ENCODE measurements at places on chromosomes 2 and 18. TPM values are rescaled to one million over a fixed set of nuclear protein-coding genes. Genes with fewer than 3 reads are reported as not detected.

GRCh38 chr2:1619556-1619955 is 124.8 kb downstream of the PXDN start:
- no peak for DNase-seq

GRCh38 chr2:176133389-176133788 is 3.9 kb downstream of the HOXD8 start:
- DNase-seq: no peak

DNA sequence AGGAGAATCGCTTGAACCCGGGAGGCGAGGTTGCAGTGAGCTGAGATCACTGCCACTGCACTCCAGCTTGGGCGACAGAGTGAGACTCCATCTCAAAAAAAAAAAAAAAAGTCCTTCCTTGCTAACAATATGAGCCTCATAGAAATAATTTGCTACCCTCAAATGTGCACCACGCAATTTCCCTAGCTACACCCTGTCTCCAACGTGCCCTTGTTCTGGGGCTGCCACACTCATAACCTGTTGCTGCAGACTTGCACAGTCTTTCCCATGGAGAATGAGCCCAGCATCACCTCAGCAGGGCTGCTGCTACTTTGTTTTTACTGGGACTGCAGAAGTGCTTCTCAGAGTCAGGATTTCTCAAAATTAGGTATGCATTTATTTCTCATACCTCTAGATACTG is 46.4 kb upstream of the ZNG1B start:
- no peak for DNase-seq

DNA sequence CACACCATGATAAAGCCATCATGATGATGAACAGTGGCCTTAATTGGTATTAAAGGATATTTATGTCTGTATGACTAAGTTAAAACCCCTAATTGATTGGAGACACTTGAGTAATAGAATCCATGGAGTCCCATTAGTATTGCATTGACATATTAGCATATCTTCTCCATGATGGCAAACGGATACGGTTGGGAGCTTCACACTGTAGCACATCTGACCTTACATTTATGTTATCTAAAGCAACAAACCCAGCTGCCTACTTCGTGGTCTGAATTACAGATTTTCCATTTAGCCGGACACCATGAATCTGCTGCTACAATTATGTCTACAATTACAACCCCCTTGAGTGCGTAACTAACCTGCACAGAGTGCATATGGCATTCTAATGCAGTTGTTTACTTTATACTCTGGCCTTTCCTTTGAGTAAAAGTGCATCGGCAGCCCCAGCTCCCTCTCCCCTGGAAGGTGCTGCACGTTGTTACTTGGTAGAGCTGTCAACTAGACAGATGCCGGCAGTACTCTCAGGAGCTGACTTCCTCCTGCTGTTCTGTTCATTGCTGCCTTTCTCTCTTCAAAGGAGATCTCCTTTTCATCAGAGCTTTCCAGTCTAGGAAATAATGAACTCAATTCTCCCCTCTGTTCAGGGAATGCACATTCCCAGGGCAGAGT is 92.1 kb downstream of the LRRC30 start:
- DNase-seq: no peak

DNA sequence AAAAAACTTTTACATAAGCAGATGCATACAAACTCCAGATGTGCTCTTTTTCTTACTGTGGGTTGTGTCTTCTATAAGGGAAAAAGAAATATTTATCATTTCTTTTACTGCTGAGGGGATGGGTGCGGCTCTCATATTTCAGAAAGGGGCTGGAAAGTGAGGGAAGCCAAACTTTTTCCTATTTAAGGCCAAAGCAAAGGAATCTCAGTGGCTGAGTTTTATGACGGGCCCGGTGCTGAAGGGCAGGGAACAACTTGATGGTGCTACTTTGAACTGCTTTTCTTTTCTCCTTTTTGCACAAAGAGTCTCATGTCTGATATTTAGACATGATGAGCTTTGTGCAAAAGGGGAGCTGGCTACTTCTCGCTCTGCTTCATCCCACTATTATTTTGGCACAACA is at the start of gene COL3A1:
Gene COL3A1, plus strand, starts transcription at position 210 of the 400 bp plus-strand sequence. Its CDS starts 117 bp downstream, at position 327.
- DNase-seq: no peak

- DNase-seq: peak; percentile 57
These were observed 4.7 kb upstream of the IL1R2 start for GRCh38 chr2:101986804-101987740.

GRCh38 chr2:1907849-1908533 is 163.7 kb upstream of the PXDN start:
- DNase-seq: no peak

DNA sequence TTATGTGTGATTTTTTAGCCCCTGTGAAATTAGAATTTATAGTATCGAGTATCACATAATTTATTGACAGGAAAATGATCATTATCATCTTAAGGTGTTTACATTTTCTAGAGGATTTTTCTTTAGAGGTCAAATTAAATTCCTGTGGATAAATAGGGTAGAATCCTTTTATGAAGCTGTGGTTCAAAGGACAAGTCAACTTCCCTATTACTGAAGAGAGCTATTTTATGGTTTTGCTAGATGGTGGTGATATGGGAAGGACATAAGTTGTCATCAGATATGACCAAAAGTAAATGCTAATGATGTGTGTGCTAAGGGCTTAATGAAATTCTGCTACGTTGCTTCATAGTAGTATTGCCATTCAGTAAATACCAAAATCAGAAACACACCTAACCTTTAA is 80.1 kb downstream of the EML4 start:
- DNase-seq: no peak

GRCh38 chr2:155023674-155024073 is 325.2 kb downstream of the KCNJ3 start:
- DNase-seq: no peak

GRCh38 chr2:146873056-146873455 is 971.8 kb upstream of the ACVR2A start:
- no peak for DNase-seq

DNA sequence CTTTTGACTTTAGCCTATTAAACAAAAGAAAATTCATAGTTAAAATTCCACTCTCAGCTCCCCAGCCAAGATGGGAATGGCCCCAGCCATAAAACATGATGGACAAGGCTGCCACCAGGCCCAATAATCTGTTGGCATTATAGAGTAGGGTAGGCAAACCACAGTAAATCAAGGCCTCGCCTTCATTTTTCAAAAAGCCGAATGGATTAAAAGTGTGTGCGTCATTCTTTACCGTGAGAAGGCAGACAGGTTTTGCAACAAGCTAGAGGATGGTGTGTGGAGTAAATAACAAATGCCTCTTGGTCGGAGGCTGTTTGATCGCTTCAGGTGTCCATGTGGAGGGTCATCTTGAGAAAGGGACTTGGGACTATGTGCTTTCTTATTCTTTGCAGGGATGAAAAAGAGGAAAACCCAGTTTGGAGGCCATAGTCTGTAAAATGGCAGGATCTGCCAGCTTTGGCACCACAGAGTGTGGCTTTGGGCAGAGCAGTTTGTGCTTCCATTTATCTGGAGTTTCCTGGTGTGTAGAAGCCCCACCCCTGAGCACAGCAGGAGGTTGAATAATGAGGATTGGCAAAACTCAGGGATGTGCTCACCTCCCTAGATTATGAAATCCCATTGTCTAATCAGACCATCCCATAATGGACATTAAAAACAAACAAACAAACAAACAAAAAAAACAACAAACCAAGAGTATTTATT is 57.1 kb upstream of the ITGB6 start:
- DNase-seq: no peak

GRCh38 chr2:37877457-37878315 is 47.4 kb upstream of the RMDN2 start:
- DNase-seq: no peak

- DNase-seq: no peak
These were observed 4.0 kb upstream of the RTP5 start for GRCh38 chr2:241865416-241865956.

DNA sequence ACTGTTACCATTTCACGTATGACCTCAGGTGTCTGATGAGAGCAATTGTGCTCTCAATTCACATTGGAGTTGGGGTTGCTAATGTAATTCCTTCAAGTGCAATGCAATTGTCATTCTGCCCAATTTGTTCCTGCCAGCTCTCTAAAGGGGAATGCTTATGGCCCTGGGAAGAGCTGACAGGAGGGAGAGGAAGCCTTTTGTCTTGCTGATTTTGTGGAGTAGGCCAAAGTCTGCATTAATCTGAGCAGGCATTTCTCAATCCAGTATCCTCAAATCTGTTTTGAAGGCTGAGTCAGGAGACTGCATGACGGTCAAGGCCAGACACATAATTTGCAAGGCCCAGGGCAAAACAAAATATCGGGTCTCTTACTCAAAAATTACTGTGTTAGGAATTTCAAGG is 326.4 kb upstream of the SPHKAP start:
- DNase-seq: no peak

DNA sequence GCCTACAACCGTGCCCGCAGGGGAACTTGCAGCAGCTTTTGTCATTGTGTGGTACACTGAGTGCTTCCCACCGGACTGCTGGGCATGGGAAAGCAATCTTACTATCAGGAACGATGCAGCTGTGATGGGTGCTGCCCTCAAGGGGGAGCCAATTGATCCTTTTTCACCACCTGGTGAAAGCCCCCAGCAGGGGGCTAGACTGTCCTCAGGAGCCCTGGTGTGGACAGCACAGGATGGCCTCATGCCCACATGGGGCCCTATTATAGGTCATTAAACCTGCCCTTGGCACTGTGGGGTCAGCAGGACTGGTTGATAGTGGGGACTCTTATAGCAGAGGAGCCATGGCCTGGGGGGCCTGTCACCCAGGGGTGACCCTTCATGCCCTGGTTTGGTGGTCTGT is 172.2 kb downstream of the GLI2 start:
- no peak for DNase-seq

DNA sequence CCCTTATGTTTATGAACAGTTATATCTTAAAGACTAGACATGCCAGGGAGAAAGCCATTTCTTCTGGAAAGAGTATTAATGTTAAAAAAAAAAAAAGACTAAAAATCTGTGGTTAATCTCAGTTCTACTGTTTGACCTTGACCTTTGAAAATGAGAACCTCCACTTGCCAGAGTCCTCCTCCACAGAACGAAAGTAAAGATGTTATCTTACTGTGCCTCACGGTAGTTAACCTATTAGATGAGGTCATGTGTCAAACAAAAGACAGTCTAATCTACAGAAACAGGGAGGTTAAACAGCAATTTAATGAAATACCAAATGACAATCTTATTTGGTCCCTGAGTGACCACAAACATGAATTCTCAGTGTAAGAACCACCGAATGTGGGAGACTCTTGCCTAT is 51.2 kb downstream of the SLC14A2 start:
- DNase-seq: no peak

GRCh38 chr2:111678651-111679050 is 205.3 kb downstream of the ANAPC1 start:
- DNase-seq: no peak

DNA sequence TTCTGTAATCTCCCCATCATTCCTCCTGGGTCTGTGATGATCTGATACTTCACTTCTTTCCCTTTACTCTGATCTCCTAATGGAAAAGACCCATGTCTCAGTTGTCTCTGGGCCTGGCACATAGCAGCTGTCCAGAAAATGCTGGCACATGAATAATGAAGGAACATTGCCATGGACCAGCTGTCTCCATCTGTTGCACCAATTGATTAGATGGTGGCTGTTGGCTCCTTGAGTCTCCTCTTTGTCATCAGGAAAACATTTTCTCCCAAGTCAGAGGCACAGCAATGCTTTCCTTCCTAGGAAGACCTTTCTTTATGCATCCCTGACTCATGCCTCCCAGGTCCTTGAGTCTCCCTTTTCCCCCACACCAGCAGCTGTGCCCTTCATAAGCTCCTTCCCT is 286.2 kb upstream of the CXCR4 start:
- DNase-seq: no peak

DNA sequence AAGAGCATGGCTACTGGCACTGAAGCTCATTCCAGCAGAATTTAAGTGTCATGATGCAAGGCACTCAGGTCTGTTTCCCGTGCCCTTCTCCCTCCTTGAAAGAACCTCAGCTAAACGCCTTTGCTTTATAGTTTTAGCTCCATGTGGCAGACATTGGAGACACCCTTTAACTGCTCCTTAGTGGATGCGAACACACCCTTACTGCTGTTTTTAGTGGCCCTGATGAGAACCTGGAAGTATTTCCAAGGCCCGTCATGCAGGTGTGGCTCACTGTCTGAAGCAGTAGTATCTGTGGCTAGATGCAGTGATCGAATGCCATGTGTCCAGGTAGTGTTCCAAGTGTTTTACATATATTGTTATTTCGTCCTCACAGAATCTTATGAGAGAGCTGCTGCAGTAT is 28.3 kb downstream of the KIF5C start:
- no peak for DNase-seq

DNA sequence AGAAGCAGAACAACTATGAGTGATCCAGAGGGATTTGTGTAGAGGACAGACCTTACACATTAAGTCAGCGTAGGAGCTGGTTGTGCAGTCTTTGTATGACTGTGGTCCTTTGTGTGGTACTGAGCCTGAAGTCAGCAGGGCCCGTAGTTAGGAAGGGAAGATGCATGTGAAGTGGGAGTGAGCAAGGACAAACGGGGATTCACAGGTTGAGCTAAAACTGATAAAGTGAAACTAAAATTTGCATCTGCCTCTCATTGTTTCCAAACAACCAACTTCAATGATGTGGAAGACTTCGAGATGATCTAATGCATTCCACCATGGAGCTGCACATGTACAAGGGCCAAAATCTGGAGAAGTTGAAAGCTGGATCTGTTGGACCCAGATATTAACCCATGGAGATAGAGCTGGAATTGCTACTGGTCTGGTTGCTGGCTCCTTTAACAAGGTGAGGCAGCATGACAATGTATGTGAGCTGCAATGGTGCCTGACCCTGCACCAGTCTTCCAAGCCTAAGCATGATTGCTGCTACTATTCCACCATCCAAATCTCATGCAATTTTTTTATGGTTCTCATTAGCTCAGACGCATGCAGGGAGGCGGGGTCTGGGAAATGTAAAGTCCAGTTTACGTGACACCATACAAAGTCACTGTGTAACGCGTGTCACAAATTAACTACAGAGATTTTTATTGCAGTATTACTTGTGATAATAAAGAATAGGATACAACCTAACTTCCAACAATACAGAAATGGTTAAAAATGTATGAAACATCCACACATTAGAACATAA is 12.1 kb upstream of the CYBRD1 start:
- DNase-seq: no peak

GRCh38 chr2:217777906-217778305 is 224.9 kb downstream of the TNS1 start:
- DNase-seq: no peak

DNA sequence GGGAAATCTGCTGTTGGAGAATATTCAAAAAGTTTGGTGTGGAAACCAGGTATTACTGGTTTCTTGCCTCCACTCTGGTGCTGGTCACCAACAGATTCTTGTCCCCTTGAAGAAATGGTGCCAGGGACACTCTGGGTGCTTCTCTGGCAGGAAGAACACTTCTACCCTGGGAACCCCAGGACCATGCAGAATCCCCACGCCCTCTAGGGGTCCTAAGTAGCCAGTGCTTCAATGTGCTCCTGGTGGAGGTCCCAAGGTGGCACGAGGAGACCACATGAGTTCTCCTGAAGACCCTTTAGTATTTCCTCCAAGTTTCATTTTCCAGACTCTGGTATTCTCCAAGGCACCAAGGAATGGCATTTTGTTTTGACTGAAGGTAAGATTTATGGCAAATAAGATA is 380.6 kb downstream of the TSN start:
- no peak for DNase-seq

The ANKRD62 gene
- not detected for total RNA-seq

The CAVIN2 gene
- 49.5 TPM for total RNA-seq

The NCKAP5 gene
- 28.5 TPM for total RNA-seq

The ING5 gene
- 84.4 TPM for total RNA-seq

The UGT1A1 gene
- total RNA-seq: 20.4 TPM

The SLC30A3 gene
- 0.35 TPM for total RNA-seq

Data from Peyer's patch (tissue), 4 donors.